Fibroblast of gingiva (primary cell): ENCODE measurements at places on chromosomes 5 and 9.

- peak; percentile 69 for DNase-seq
Observed at GRCh38 chr5:140588311-140589070, 23.9 kb downstream of the SLC35A4 start.

DNA sequence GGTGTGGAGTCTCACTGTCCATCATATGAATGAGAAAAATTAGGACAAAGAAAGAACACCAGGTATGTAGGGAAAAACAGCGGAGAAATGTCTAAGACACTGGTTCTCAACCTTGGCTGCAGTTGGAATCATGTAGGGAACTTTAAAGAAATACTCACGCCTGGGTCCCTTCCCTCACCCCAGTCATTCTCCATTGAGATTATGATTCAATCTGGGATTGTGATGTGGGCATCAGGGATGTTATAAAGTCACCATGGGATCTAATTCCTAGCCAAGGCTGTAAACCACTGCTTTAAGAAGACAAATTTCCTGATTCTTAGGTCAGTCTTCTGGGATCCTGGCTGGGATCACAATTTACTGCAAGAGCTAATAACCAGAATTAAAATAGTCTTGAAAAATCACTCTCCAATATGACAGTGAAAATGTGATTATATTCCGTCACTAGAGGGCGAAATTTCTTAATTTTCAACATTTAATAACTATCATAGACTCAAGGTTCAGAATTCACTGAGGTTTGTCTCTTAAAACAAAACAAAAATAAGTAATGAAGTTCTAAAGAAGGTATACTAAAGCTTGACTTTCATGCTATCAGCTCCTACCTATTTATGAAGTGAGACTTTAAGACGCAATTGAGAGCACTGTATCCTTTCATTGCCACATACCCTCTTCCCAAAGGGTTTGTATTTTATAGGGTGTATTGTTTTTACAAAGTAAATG, 60.5 kb downstream of the GLDC start:
- DNase-seq, result peak; percentile 35

GRCh38 chr5:1926071-1926440, 43.3 kb upstream of the IRX4 start:
- DNase-seq, result no peak

- DNase-seq, result no peak
Observed at GRCh38 chr9:134966270-134966669, 48.6 kb upstream of the FCN1 start.

- DNase-seq, result no peak
Observed at GRCh38 chr9:18488886-18489285, 14.9 kb downstream of the ADAMTSL1 start.

- no peak for DNase-seq
Observed at GRCh38 chr5:76106149-76106548, 23.0 kb downstream of the SV2C start.

DNA sequence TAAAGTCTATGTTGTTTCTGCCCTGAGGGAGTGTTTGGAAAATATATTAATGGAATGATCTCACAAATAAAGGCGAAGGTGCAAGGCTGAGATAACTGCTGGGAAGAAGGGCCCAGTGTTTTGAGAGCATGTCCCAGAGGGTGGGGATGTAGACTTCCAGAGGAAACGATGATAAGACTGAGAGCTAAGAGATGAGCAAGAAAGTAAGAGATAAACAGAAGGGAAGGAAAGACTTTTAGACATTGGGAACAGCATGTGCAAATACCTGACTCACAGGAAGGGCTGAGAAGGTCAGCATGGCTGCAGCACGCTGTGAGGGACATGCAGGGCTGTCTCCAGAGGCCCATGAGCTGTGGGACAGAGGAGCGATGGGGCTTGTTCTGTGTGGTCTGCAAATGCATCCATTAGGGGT, 19.9 kb upstream of the ADRB2 start:
- no peak for DNase-seq

DNA sequence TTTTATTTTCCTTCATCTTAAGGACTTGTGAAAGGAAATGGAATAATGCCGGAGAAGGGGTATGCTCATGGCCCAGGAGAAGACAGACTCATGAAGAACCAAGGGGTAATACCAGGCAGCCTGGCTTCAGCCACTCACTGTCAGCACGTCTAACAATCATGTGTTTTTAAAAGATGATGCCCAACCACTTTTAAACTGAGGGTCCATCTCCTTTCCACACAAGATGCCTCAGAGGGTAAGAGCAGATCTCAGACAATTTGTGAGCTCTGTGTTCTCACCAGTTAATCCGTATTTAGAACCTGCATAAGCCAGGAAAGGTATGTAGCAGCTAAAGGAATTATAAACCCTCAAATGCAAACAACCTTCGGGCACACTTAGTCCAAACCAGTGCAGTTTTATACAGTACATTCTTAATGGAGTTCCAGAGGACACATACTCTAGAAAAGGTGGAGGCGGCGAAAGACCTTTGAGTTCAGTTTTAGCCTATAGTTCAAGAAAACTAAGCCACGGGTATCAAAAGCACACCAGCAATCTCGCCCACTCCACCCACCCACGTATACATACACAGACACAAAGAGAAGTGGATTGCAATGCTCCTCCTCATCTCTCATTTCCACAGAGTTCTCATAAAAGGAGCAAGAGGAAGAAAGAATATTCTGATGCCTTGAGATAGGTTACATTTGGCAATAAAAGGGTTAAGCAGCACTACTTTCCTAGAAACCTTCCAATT, 2.6 kb downstream of the DIAPH1 start:
- no peak for DNase-seq

- no peak for DNase-seq
Observed at GRCh38 chr9:68794898-68795297, 89.9 kb downstream of the PIP5K1B start.

GRCh38 chr5:172380987-172381643, 73.2 kb downstream of the SH3PXD2B start:
- DNase-seq, result peak; percentile 82

- no peak for DNase-seq
Observed at GRCh38 chr5:132100672-132101261, 27.2 kb downstream of the CSF2 start.

DNA sequence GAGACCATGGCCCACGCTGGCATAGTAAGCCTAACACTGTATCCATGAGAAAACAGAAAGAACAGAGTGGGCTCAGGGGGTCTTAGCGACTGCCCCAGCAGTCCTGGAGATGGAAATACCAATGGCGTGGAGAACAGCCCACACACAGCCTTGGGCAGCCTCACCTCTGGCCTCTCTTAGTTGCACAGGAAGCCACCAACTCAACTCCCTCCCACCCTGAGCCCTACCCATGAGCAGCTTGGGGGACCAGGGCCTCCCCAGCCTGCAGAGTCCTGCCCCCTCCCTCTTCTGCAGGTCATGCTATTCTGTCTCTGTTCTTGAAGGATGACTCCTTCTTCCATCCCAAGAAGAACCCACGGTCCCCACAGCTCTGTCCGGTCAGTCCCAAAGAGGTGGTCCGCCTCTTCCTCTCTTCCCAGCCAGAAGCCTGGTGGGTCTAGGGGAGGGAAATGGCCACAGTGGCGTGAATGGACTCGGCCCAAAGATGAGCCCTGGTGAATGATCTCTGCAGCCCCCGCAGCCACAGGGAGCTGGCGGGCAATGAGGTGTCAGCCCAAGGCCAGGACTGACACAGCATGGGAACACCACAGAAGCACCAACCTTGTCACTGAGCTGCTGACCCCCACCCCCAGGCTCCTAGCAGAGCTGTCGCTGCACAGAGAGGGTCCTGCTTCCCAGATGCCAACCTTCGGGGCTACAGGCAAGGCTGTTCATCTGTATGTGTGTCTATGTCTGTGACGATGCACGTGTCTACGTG, 131.2 kb downstream of the ROR2 start:
- DNase-seq, result no peak

- no peak for DNase-seq
Observed at GRCh38 chr9:5364294-5365024, 24.8 kb upstream of the RLN1 start.

DNA sequence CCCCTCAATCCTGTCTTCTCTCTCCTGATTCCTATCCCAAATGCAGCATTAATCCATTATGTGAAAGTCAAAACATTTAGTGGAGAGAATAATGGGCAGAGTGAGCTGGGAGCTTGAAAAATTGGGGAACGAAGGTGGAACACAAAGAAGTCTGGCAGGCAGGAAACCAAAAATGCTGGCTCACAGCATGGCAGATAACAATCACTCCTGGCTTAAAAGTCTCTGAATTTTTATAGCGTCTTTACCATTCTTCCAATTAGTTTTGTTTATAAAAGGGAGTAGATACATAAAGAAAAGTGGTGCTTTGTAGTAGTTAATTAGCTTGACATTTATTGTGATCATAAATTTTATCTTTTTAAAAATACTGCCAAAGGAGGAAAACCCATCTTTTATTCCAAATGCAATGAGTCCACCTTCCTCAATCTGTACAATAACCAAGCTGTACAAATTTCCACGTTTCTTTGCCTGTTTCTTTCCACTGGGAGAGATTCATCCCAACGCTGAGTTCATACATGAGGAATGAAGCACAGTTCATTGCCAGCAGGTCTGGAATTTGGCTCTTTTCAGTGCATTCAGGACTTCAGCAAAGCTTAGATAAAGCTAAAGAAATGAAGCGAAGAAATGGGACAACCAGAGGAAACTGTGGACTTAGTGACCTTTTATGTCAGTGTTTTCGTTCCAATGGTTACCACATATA, 174.7 kb downstream of the HMHB1 start:
- DNase-seq, result peak; percentile 27

DNA sequence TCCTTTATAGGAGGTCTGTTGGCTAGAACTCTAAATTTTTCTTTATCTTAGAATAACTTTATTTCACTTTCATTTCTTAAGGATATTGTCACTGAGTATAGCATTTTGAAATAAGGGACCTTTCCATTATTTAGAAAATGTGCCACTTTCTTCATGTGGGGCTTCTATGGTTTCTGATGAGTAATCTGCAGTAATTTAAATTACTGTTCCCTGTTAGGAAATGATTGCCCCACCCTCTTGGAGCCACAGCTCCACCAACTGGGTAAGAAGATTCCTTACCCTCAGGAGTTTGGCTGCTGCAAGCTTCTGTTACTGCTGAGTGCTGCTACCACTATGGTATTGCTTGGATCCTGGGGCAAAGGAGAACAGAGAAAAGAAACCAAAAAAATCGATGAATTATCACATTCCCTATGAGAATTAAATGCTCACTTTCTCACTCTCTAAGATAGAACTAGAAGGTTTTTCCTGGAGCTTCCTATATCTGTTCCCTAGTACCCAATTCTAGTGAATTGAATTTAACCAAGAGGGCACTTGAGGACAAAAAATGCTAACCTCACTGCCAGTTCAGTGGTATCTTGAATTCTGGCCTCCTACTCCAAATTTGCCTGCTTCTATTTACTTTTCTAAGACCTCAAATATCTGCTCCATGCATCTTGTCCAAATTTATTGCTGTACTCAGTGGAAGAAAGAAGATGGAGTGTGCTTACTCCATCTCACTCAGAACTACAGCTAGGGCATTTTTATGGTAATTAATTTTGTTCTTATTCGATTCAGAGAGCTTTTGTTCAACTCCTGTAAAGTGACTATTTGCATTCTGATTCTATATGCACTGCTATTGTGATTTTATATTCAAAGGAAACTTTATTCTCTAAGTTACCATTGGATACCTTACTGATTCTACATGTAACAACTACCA, 2111.3 kb downstream of the MAT2B start:
- peak; percentile 12 for DNase-seq

- no peak for DNase-seq
Observed at GRCh38 chr5:139138109-139138508, 60.1 kb downstream of the SIL1 start.

DNA sequence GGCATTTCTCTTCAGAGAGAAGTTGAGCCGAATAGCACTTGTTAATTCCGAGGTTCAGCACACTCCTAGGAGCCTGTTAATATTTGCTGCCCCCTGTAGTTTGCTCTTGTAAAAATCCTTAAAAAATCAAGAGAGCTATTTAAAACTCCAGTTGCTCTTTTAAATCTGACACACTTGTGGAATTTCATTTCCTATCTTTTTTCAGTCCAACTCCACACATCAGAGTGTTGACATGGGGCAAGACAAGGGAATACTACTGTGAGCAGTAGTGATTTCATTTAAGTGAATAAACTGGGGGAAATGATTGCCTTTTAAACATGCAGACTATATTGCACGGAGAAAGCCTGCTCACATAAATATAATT, 1096.3 kb upstream of the DMAC1 start:
- DNase-seq, result peak; percentile 3

DNA sequence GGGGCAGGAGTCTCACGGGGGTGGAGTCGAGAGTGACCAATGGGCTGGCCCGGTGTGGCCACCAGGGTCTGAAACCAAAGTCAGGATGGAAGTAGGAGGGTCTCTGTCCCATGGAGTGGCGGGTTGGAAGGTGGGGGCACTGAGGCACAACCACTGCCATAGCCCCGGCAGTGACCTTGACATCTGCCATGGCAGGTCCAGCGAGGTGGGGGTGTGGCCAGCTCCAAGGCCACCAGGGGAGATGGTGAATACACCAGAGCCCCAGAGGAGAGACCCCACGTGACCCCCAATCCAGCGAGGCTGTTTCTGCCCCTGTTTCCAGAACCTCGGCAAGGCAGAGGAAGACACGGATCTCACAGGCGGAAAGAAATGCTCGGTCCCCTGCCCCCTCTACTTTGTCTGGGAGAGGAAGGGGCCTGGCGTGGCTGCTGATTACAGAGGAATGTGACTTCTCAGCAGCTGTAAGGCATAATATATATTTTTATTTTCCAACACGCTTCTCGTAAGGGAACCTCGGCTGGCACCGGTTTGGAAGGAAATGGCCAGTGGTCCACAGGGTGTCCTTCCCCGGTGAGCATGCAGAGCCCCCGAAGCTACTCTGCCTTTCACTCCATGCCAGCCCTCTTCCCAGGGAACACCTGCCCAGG, 105.7 kb upstream of the SARDH start:
- no peak for DNase-seq

DNA sequence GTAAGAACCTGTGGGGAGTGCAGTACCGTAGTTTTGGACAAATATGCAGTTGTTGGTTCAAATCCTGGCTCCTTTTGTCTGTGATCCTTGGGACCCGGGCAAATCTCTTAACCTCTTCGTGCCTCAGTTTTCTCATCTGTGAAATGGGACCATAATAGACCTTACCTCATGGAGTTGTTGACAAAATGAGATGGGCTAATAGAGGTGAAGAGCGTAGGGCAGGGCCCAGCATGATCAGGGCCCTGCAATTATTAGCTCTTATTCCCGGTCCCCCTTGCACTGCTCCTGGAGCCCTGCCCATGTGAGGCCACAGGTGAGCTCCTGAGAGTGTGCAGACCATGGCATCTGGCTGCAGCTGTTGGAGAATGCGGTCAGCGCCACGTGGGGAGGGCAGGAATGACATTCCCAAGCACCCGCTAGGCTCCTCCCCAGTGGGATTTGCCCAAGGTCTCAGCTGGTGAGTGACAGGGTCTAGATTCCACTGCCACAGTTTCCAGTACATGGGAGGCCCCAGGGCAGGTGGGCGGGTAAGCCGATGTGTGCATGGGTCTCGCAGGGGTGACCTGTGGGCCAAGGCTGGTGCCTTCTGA, 41.0 kb downstream of the NEK6 start:
- no peak for DNase-seq

GRCh38 chr5:158020555-158021418, 161.8 kb upstream of the CLINT1 start:
- no peak for DNase-seq
